ENCODE measurements at places on chromosomes 7 and 10. TPM values are rescaled to one million over a fixed set of nuclear protein-coding genes. Genes with fewer than 3 reads are reported as not detected.

The PTF1A gene
- not detected for total RNA-seq

- no peak overlapping the region for H3K27ac ChIP-seq
- H3K36me3 ChIP-seq = no peaks in the 10 kb centered on the region
- H3K27me3 ChIP-seq = no peaks in the 10 kb centered on the region
- peaks cover 6% of the 10 kb centered on the region for H3K4me1 ChIP-seq
- DNase-seq = no peak
Measured at GRCh38 chr10:43256531-43257346, 10.1 kb downstream of the RASGEF1A start.

DNA sequence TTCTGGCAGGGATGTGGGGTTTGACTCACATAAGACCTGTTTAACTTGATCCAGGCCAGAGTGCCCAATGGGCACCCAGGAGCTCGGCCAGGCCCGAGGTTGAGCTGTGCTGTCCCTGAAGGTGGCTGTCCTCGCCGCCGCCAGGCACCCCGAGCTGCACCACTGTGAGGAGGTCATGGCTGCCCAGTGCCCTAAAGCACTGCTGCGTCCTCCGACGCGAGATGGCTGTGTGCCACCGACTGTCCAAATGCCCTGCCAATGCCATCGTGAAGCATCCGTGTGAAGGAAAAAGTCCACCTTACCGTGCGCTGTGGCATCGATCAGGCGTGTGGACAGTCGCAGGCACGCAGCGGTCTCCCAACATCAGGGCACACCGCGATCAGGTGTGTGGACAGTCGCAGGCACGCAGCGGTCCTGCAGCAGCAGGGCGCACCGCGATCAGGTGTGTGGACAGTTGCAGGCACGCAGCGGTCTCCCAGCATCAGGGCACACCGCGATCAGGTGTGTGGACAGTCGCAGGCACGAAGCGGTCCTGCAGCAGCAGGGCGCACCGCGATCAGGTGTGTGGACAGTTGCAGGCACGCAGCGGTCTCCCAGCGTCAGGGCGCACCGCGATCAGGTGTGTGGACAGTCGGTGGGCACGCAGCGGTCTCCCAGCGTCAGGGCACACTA lies 120.3 kb downstream of the VIPR2 start:
- H3K4me3 ChIP-seq = no peak overlapping the region
- no peaks in the 10 kb centered on the region for H3K36me3 ChIP-seq
- H3K27ac ChIP-seq = no peak overlapping the region
- H3K4me1 ChIP-seq = no peaks in the 10 kb centered on the region
- DNase-seq = peak; percentile 2

- no peak for DNase-seq
- no peaks in the 10 kb centered on the region for H3K36me3 ChIP-seq
- H3K4me1 ChIP-seq = no peaks in the 10 kb centered on the region
Measured at GRCh38 chr10:49558190-49558589, 19.3 kb upstream of the ERCC6 start.
